IPS DF 6.9 (cell line): ENCODE measurements at places on chromosomes 1 and 21.
A peak's percentile ranks its signal among the peaks of the same experiment; 100 is the strongest.

- no peaks in the 10 kb centered on the region for H3K27me3 ChIP-seq
- H3K36me3 ChIP-seq = no peaks in the 10 kb centered on the region
- no peak for DNase-seq
- H3K4me1 ChIP-seq = 0 out of 2 replicates have a peak, but pooled peaks cover 2% of the 10 kb centered on the region
- H3K27ac ChIP-seq = no peak overlapping the region
Observed at GRCh38 chr1:201636510-201636971, 97.6 kb downstream of the NAV1 start.

GRCh38 chr1:209752890-209753289 is 3.0 kb upstream of the TRAF3IP3 start:
- H3K4me3 ChIP-seq = no peak overlapping the region
- no peaks in the 10 kb centered on the region for H3K27me3 ChIP-seq
- no peaks in the 10 kb centered on the region for H3K36me3 ChIP-seq
- DNase-seq = no peak
- no peak overlapping the region for H3K27ac ChIP-seq
- no peaks in the 10 kb centered on the region for H3K4me1 ChIP-seq

- no peaks in the 10 kb centered on the region for H3K36me3 ChIP-seq
- no peaks in the 10 kb centered on the region for H3K27me3 ChIP-seq
- H3K27ac ChIP-seq = no peak overlapping the region
- no peak for DNase-seq
- H3K4me1 ChIP-seq = peaks cover 3% of the 10 kb centered on the region; the same call in 1 of the 2 replicates
Observed at GRCh38 chr1:42422737-42423136, 33.1 kb downstream of the ZMYND12 start.

DNA sequence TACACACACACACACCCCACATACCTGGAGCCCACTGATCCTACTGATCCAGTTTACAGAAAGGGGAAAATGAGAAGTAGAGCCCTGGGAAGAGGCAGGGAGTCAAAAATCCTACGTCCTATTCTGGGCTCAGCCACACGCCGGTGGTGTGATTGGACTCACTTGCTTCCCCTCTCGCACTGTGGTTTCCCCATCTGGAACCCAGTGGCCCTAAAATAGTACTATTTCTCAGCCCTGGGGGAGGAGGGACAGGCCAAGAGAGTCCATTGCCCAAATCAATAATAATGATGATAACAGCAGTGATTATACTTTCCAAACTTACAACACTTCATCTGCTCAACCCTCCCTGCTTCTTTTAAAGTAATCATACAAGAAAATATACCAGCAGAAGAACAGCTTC is 2.9 kb upstream of the PIGR start:
- no peaks in the 10 kb centered on the region for H3K4me1 ChIP-seq
- H3K27me3 ChIP-seq = no peaks in the 10 kb centered on the region
- H3K4me3 ChIP-seq = no peak overlapping the region
- DNase-seq = no peak
- no peak overlapping the region for H3K27ac ChIP-seq

- DNase-seq = peak; percentile 27
- no peaks in the 10 kb centered on the region for H3K36me3 ChIP-seq
- H3K4me3 ChIP-seq = peak overlapping the region; percentile 84
- no peak overlapping the region for H3K27ac ChIP-seq
- no peaks in the 10 kb centered on the region for H3K27me3 ChIP-seq
- H3K4me1 ChIP-seq = no peaks in the 10 kb centered on the region
Observed at GRCh38 chr1:117928881-117929342, 509 bp downstream of the GDAP2 start.

DNA sequence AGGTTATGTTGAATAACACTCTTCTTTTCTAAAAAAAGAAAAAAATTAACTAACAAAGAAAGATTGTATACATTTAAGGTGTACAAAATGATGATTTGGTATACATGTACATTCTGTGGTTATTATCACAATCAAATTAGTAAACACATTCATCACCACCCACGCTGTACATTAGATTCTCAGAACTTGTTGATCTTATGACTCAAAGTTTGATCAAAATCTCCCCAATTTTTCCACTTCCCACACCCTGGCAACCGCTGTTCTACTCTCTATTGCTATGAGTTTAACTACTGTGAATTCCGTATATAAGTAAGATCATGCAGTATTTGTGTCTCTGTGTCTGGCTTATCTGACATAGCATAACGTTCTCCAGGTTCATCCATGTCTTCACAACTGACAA is 469.5 kb upstream of the CHRM3 start:
- no peak for DNase-seq
- H3K4me3 ChIP-seq = no peak overlapping the region
- no peaks in the 10 kb centered on the region for H3K4me1 ChIP-seq
- no peaks in the 10 kb centered on the region for H3K27me3 ChIP-seq
- no peak overlapping the region for H3K27ac ChIP-seq

- no peak for DNase-seq
- no peaks in the 10 kb centered on the region for H3K36me3 ChIP-seq
- no peak overlapping the region for H3K4me3 ChIP-seq
- no peaks in the 10 kb centered on the region for H3K27me3 ChIP-seq
- no peaks in the 10 kb centered on the region for H3K4me1 ChIP-seq
- H3K27ac ChIP-seq = no peak overlapping the region
Observed at GRCh38 chr1:209349363-209350308, 233.9 kb upstream of the CAMK1G start.
